ENCODE measurements at places on chromosomes 2 and 18.
A peak's percentile ranks its signal among the peaks of the same experiment; 100 is the strongest.

DNA sequence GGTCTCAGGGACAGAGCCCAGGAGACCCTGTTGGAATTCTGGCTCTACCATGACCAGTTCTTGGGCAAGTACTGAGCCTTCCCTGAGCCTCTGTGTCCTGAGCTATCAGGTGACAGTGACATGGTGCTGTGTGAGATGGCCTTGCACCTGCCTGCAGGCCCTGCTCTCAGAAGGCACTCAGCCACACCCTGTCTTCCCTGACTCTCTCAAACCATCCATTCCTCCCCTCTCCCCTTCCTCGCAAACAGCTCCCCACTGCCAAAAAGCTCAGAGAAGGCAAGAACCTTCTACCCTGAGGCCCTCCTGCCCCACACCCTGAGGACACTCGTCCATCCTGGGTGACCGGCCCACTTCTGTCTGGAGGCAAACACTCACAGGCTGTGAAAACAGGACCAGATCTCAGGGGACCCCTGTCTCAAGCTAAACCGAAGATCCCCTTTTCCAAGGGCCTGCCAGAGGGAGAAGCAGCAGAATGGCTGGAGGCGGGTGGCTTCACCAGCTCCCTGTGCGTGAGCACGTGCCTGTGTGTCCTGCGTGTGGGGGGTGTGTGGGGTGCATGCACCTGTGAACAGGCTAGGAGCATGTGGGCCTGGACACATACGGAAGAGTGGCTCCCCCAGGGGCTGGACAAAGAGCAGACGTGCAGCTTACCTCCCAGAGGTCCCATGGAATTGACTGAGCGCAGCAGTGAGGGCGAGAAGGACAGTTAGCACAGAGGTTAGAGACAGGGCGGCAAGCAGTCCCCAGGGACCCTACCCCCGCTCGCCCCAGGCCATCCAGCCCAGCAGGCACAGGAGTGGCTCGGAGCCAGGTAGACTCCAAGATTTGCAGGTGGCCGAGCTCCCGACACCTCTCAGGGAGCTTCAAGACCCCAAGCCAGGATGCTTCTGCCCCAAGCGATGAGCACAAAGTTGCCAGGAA lies 53.9 kb downstream of the BIN1 start:
- DNase-seq, result no peak

GRCh38 chr2:42170619-42171395 lies 1.7 kb downstream of the EML4 start:
- DNase-seq, result no peak

DNA sequence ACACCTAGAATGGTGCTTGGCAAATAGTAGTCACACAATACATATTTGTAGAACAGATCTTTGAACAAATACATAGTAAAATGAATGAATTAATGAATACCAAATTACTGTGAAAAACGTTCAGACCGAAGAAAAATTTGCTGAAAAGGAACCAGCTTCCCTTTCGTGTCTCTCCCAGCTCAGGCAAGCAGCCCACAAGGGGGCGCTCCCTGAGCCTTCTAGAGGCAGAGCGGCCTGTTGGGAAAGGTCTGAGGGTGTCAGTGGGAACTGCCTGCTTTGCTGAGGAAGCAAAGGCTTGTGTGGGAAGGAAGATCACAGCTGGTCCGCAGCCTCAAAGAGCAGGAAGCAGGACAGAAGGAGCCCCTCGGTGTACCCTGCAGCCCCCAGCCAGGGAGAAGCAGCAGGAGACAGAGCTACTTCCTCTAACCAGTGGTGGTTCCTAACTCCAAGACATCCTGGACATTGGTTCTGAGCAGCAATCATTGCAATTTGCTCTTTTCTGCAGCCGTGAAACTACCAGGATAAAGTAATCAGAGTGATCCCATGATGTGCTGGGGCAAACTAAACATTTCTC lies 231.1 kb downstream of the ANKRD30B start:
- DNase-seq, result peak; percentile 61

DNA sequence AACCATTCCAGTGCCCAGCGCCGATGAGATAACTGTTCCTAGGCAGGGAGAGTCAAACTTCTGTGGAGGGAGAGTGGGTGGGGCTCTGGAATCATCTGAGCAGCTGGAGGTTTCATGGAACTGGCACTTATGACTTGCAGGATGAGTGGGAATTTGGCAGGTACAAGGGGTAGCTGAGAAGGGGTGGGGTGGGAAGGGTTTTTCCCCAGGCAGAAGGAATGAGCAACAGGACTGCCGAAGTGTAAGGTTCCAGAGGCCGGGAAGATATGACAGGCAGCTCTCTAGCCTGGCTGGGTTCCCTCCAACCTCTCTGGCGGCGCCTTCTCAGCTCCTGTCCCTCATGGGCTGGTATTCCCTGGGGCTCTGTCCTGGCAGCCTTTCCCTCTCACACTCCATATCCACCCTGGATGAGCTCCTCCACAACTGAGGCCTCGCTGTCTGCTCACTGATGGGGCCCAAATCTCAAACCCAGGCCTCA lies 2.5 kb upstream of the TET3 start:
- no peak for DNase-seq

Data from stimulated activated CD4-positive, alpha-beta T cell treated with anti-CD3 and anti-CD28 coated beads, Interleukin-15, amount 100 ng/mL, for 24 hours (primary cell).